MM.1S (cell line): ENCODE measurements at places on chromosomes 13 and 19.

- DNase-seq = peak; percentile 48
These were observed 20.1 kb upstream of the ARHGEF18 start for GRCh38 chr19:7328647-7329046.

- no peak for DNase-seq
These were observed 4.9 kb upstream of the OR10H2 start for GRCh38 chr19:15722956-15723355.

- no peak for DNase-seq
These were observed 153.6 kb downstream of the KCTD15 start for GRCh38 chr19:33950091-33950750.

DNA sequence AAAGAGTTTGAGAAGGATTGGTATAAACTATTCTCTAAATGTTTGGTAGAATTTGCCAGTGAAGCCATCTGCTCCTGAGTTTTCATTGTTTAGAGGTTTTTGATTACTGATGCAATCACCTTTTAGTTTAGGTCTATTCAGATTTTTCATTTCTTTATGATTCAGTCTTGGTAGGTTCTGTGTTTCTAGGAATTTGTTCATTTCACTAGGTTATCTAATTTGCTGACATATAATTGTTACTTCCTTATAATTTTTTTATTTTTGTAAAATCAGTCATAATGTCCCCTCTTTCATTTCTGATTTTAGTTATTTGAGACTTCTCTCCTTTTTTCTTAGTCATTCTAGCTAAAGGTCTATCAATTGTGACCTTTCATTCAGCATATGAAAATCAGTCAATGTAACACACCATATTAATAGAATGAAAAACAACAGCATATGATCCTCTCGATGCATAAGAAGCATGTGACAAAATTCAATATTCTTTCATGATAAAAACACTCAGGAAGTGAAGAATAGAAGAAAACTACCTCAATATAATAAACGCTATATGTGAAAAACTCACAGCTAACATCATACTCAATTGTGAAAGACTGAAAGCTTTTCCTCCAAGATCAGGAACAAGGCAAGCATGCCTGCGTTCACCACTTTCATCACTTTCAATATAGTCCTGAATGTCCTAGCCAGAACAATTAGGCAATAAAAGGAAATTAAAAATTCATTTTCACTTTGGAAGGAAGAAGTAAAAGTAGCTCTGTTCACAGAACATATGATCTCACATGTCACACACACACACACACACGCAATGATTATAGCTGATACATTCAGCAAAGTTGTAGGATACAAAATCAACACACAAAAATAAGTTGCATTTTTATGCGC is 149.1 kb downstream of the COG6 start:
- DNase-seq = no peak

- DNase-seq = no peak
These were observed 100.3 kb downstream of the ARHGEF7 start for GRCh38 chr13:111215081-111216047.

GRCh38 chr13:26760832-26761582 is 421 bp upstream of the GPR12 start:
- no peak for DNase-seq

GRCh38 chr13:23440821-23441618 is 7.5 kb upstream of the SACS start:
- no peak for DNase-seq

GRCh38 chr13:51784097-51784496 is 19.9 kb downstream of the DHRS12 start:
- DNase-seq = no peak

DNA sequence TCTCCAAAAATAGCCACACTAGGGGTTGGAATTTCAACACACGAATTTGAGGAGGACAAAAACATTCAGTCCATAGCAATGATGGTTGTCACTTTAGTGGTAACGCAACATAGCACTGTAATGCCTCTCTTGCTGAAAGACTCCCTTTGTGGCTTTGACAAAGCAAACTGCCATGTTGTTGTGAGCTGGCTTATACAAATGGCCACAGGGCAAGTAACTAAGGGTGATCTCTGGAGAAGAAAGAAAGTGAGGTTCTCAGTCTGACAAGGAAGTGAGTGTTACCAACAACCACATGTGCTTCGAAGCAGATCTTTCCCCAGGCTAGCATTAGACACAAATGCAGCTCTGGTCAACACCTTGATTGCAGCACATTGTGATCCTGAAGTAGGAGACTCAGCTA is 79.1 kb upstream of the PCDH17 start:
- DNase-seq = no peak

DNA sequence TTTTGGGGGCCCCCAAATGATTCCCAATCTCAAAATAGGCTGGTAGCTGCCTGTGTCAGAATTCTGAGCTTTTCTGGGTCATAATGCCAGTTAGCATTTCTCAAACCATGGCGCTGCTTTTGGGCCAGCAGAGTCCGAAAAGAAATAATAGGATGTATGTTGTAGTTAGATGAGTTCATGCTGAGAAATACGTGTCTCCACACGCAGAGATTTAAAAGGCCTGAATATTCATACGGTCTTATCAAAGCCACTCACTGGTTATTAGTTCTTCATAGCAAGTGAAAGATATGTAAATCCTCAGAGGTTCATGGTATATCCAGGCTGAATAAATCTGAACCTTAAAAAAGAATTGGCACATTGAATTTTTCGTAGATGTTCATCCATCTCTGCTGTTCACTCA is 124.5 kb downstream of the SHISA2 start:
- DNase-seq = no peak

DNA sequence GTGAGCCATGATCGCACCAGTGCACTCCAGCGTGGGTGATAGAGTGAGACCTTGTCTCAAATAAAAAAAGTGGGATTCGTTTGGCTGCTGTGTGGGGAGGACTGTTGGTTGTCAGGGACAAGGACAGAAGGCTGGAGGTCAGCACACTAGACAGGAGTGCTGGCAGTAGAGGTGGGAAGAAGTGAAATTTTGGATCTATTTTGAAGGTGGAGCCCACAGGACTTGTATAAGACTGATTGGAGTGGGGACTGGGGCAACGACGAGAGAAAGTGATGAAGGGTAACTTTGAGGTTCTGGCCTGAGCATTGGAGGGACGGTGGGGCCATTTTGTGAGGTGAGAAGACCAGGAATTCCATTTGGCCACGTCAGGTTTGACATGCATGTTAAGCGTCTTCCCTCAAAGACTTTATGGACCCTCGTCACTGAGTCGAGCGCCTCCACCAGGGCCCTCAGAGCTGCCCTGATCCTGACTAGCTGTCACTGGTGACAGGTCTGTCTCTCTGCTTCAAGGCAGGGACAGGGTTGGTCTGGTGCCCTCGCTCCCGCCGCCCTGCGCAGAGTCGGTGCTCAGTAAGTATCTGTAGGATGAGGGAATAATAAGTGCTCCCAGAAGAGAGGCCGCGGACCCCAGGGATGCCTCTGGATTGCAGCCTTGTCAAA is 673 bp downstream of the CTU1 start:
- DNase-seq = no peak

- DNase-seq = no peak
These were observed 472.7 kb upstream of the NBEA start for GRCh38 chr13:34469196-34469986.

DNA sequence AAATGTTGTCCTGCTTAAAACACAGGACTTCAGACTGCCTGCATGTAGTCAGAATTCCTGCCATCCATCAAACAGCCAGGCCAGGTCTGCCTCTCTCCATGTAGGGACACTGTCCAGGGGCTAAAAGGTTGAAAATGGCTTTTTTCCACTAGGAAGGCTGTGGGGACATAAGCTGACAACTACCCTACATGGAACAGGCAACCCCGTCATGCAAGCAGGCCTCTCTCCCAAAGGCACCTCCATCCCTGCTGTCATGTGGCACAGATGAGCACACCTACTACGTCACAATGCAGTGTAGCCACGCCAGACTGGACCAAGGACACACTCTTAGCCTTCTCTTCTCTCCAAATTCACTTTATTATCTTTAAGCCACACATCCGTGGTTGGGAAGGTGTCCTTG is 40.8 kb downstream of the LATS2 start:
- no peak for DNase-seq

GRCh38 chr19:7007859-7008258 is 13.4 kb downstream of the MBD3L2B start:
- no peak for DNase-seq

- DNase-seq = no peak
These were observed 20.7 kb downstream of the PARP4 start for GRCh38 chr13:24491845-24492244.

- no peak for DNase-seq
These were observed 75.7 kb downstream of the DPF1 start for GRCh38 chr19:38148337-38148736.

- DNase-seq = no peak
These were observed 11.8 kb downstream of the NLRP12 start for GRCh38 chr19:53812335-53812734.

GRCh38 chr13:25372284-25373081 is 709 bp downstream of the ATP8A2 start:
- no peak for DNase-seq
